ENCODE measurements at places on chromosomes 2 and 18.

DNA sequence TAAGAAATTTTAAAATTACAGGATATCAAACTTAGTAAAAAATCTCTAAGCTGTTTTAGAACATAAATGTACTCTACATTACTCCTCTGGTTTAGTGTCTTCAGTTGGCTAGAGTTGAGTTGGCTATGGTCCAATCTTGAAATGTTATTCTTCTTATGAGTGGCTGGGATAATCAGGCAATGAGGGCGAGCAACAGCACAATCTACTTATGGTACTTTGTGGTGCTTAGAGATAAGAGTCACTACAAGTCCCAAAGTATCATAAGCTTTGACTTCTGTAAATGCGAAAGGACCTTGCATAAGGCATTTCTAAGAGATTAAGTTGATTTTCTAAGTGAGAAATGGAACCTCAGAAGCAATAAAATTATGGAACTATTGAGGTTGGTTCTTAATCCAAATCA, 361.7 kb downstream of the GPD2 start:
- DNase-seq, result no peak

- DNase-seq, result peak; percentile 63
Observed at GRCh38 chr2:181955010-181955409, 30.6 kb upstream of the PPP1R1C start.

DNA sequence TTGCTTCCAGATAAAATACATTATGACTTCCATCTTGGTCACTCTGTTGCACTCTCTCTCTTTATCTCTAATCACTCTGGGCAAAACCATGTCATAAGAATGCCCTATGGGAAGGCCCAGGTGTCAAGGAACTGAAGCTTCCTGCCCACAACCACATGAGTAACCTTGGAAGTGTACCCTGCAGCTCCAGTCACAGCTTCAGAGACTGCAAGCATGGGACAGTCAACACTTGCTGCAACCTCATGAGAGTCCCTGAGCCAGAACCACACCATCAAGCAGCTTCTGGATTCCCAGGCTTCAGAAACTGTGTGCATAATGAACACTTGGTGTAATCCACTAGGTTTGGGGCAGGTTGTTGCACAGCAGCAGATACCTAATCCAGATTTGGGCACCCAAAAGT, 121.1 kb upstream of the BCL2L11 start:
- no peak for DNase-seq

- no peak for DNase-seq
Observed at GRCh38 chr2:12389344-12390045, 327.2 kb upstream of the TRIB2 start.

DNA sequence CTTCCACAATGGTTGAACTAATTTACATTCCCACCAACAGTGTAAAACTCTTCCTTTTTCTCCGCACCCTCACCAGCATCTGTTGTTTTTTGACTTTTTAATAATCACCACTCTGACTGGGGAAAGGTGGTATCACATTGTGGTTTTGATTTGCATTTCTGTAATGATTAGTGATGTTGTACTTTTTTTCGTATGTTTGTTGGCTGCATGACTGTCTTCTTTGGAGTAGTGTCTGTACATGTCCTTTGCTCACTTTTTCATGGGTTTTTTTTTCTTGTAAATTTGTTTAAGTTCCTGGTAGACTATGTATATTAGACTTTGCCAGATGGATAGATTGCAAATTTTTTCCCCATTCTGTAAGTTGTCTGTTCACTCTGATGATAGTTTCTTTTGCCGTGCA, 574.8 kb downstream of the KCNJ3 start:
- no peak for DNase-seq

All from HT1080 (cell line).